ENCODE measurements at places on chromosomes 1 and 21.

- no peak for DNase-seq
Observed at GRCh38 chr1:85343213-85343611, 66.8 kb upstream of the BCL10 start.

DNA sequence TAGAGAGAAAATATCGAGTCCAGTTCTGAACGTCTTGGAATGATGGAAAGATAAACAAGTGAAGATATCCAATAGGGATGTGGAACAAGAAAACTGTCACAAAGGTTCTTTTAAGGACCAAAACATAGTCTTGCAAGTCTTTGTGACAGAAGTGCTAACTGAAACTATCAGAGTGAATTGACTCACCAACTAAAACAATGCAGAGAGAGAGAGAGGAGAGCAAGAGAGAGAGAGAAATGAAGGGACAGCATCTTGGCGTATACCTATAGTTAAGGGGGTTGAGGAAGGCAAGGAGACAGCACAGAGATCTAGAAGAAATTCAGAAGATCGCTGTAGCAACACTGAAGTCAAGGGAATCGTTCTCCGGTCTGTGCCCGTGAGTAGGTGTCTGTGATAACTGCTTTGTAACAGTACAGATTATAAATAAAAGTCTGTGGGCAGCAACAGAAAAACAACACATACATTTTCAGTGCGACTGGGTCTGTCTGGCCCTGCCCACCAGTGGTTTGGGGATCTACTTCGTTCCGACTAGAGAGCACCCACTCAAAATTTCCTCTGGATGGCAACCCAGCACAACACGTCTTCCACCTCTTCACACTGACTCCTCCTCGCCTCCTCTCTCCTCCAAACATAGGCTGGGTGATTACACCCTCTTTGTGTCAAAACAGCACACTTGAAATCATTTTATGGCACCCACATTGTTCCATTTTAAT is 4.8 kb upstream of the COA6 start:
- DNase-seq, result no peak

DNA sequence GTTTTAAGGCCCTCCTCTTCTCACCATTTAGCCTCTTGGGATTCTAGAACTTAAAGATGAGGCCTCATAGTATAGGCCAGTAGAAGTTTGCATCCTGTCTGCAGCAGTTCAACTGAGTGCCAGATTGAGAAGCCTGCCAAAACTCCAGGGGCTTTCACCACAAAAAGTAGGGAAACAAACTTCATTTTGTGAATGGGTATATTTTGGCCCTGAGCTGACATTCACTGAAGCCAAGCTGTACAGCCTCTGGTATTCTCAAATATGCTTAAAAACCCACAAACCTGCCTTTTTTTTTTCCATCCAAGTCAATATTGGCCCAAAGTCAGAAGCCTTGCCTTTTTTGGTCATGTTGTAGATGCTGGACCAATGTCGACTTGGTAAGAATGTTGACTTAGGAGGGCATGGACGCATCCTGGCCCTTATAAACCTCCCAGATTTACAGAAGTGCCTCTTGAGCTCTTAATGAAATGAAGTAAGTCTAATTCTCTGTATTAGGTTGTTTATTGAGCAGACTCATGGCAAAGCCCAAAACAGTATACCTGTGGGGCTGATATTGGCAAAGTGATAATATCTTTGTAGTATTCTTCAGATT is 337.5 kb downstream of the CHRM3 start:
- no peak for DNase-seq

DNA sequence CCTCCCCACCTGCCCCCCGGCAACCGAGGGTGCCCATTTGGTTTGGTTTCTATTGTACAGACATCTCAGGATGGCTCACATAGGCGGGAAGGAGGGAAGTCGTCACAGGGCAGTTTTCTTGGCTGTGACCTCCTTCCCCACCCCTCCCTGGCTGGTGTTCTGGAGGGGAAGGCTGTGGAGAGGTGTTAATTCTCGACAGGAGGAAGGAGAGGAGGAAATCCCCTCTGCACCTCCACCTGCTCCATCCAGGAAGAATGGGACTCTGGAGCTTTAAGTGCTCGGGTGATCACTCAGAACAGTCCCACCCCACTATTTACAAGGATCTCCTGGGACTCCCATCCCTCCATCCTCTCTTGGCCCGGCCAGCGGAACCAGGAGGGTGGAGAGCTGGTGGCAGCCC is 7.6 kb downstream of the MEX3A start:
- DNase-seq, result no peak

DNA sequence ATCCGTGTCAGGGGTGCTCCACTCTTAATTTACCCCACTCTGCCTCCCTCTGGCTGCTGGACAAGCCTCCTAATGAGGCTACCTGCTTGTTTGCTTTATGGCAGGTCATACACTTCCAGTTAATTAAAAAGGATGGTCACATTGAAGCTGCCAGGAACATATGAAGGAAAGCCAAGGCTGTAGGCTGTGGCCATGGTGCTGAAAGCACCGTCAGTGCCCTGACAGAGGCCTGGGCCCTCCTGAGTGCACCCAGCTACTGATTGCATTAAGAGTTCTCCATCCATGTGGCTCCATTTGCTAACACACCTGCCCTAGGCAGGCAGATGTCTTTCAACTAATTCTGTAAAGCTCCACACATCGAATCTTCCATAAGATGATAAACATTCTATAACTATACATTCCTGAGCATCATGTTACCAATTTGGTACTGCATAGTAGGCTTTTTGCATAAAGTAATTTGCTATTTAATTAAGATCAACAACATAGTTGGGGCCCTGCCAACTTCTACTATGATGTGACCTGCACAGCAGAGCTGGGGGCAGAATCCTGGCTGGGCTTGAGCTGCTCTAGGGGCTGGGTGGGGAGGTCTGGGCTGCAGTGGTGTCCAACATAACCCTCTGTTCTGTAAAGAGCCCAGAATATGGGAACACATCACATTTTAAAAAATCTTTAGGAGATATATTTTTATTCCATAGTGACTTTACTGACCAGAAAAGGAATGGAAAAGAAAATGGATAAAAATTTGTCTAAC is 224.8 kb downstream of the SIPA1L2 start:
- DNase-seq, result no peak

DNA sequence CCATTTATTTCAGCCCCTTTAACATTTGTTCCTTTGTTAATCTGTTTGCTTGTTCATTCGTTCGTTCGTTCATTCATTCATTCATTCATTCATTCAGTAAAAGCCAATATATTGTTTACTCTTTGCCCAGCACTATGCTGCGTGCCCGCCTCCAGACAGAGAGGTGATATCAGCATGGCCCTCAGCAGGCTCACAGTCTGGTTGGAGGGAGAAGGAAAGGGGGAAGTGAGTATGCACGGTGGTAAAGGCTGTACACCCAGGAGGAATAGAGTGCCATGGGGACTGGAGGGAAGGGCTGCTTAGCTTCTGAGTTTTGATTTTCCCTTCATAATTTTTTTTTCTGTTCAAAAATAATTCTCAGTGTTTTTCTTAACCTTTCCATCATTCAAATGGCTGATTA is 144.7 kb downstream of the NOS1AP start:
- DNase-seq, result no peak

DNA sequence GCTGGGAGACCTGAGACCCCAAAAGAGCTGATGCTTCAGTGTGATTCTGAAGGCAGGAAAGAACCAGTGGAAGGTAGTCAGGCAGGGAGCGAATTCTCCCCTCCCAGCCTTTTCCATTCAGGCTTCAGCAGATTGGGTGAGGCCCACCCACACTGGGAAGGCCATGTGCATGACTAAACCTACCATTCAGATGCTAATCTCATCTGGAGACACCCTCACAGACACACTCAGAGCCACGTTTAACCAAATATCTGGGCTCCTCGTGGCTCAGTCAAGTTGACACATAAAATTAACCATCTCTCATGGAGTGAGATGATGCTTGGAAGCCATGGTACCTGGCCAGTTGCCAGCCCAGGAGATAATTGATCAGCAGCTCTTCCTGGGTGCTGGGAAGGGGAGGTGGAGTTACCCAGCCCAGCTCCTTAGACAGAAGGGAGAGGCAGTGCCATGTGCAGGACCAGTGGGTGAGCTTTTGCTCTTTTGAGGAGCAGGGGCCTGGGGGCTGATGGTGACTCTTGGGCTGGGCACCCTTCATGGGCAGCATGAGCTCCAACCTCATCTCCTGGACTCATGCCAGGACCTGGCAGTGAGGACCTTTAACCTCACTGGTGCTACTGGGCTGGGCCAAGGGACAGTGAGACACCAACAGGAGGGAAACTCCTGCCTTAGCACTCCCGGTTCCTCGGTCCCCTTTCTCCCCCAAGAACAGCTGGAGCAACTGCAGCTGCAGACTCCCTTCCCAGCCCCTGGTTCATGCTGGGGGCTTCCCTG is 89.0 kb upstream of the ACTL8 start:
- peak; percentile 18 for DNase-seq

- DNase-seq, result no peak
Observed at GRCh38 chr1:160247053-160247452, 15.3 kb downstream of the DCAF8 start.

GRCh38 chr1:182595641-182596240 is 6.7 kb upstream of the RNASEL start:
- DNase-seq, result peak; percentile 67

- no peak for DNase-seq
Observed at GRCh38 chr21:38054334-38054733, 138.1 kb upstream of the KCNJ6 start.

- no peak for DNase-seq
Observed at GRCh38 chr1:160614410-160614809, 32.4 kb downstream of the SLAMF1 start.

GRCh38 chr1:201076092-201076491 is 36.1 kb downstream of the CACNA1S start:
- DNase-seq, result no peak

GRCh38 chr21:45970674-45971615 is 10.6 kb upstream of the COL6A1 start:
- peak; percentile 69 for DNase-seq

- DNase-seq, result peak; percentile 82
Observed at GRCh38 chr21:35256468-35256988, 207.4 kb upstream of the RUNX1 start.

- no peak for DNase-seq
Observed at GRCh38 chr1:175530183-175530582, 213.2 kb downstream of the TNR start.

DNA sequence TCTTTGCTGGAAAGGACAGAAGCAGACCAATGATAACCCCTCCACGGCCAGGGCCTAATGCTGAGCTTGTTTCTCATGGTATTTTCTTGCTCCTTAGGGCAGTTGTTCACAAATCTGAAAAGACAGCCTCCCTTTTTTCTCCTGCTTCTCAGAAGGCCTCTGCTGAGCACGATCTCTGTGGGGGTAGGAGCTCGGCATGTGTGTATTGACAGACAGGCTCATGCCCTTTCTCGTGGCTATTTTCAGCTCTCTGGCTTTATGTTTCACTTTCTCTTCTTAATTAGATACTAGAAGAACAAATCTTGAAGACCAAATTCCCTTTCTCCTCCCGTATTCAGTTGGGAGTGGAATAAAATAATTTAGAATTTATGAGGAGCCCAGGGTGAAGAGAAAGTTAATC is 768 bp upstream of the RIIAD1 start:
- DNase-seq, result peak; percentile 41

DNA sequence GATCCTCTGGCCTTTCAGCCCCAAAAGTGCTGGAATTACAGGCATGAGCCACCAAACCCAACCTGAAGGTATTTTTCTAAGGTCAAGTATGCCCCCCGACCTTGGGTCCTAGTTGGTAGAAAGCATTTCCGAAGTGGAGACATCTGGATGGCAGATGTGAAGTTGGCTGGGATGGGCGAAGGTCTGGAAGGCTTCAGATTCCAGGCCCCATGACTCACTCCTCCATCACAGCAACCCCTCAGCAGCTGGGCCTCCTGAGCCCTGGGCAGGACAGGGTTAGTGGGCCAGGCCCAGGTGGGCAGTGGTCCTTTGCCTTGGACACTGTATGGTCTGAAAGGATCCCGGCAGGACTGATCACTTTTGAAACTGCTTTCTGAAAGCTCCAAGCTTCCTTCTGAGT is 23.3 kb downstream of the NAV1 start:
- DNase-seq, result no peak

GRCh38 chr1:25484096-25484495 is 53.4 kb downstream of the MACO1 start:
- no peak for DNase-seq

- DNase-seq, result peak; percentile 84
Observed at GRCh38 chr1:56788588-56788987, 30.6 kb downstream of the FYB2 start.

DNA sequence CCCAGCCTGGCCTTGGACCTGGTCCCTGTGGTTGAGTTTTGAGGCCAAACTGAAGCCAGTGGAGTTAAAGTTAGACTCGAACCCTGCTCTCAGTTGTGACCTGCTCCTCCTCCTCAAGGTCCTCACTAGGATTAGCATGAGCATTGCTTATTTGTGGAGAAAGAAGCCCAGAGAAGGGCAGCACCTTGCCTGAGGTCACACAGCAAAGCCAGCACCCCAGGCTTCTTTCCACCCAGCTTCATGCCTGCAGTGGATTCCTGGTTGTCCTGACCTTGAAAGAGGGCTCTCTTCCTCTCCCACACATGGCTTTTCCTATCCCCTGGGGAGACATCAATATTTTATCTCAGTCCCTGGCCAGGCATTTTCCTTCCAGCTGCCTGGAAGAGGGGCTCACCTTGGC is 2.8 kb downstream of the LDLRAP1 start:
- no peak for DNase-seq

DNA sequence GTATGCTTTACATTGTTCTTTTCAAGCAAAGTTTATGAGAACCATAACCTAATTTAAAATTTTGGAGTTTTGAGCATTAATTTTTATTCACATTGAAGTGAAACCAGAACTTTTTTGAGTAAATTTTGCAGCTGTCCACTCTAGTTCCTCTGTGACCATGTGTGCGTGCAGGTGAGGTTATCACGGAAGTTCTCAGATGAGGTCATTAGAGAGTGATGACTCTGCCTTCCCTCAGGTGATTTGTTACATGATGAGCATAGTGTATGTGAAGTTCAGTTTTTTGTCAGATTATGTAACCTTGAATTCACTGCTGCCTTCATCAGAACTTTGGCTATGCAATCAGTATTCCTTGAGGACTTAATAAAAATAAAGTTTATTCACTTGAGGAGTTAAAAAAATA is 828.2 kb downstream of the ADGRL2 start:
- no peak for DNase-seq

- no peak for DNase-seq
Observed at GRCh38 chr1:110234691-110235090, 24.6 kb downstream of the KCNC4 start.

DNA sequence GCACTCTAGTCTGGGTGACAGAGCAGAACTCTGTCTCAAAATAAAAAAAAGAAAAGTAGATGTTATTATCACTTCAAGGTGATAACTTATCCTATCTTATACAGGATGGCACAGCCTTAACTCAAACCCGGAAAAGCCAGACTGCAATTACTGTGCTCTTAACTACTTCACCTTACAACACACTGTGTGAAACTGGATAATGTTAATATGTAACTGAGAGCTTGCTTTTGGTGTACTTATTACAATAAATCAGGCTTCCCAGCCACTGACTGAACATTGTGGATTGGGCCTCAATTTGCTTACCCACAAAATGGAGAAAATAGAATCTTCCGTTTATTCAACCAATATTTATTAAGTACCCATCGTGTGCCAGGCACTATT is 1.4 kb downstream of the ORC1 start:
- DNase-seq, result peak; percentile 71

- DNase-seq, result no peak
Observed at GRCh38 chr1:177289532-177289931, 118.8 kb downstream of the BRINP2 start.
